ENCODE measurements at places on chromosomes 13 and 19.

- no peak for DNase-seq
- H3K27ac ChIP-seq = no peak overlapping the region
- H3K36me3 ChIP-seq = peaks cover 18% of the 10 kb centered on the region
- H3K27me3 ChIP-seq = peaks cover 23% of the 10 kb centered on the region
- peak overlapping the region; percentile 46 for H3K4me3 ChIP-seq
These were observed 846 bp downstream of the TGFBR3L start for GRCh38 chr19:7915250-7916102.

DNA sequence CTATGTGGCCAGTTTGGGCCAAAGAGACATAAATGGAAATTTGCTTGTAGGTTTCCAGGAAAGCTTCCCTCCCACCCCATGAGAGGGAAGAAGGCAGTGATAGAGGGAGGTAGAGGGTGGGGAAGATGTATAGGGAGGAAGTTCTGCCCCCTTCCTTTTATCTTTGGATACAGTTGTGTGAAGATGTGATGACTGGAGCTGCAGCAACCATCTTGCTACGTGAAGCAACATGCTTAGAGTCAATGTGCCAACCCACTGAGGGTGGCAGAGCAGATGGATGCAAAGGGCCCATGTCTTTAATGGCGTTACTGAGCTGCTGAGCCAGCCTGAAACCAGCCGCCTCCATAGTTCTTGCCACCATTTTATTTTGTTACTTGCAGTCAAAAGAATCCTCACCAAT, 10.7 kb downstream of the VSIG10L start:
- no peak overlapping the region for H3K4me3 ChIP-seq
- peaks cover 2% of the 10 kb centered on the region for H3K36me3 ChIP-seq
- H3K27me3 ChIP-seq = peaks cover 29% of the 10 kb centered on the region
- peaks cover 5% of the 10 kb centered on the region for H3K4me1 ChIP-seq

- no peaks in the 10 kb centered on the region for H3K4me1 ChIP-seq
- peaks cover 16% of the 10 kb centered on the region for H3K27me3 ChIP-seq
- no peaks in the 10 kb centered on the region for H3K36me3 ChIP-seq
- no peak overlapping the region for H3K4me3 ChIP-seq
- no peak overlapping the region for H3K27ac ChIP-seq
- no peak for DNase-seq
These were observed 28.0 kb upstream of the SLC15A1 start for GRCh38 chr13:98780451-98780850.

- DNase-seq = no peak
- no peak overlapping the region for H3K4me3 ChIP-seq
- no peaks in the 10 kb centered on the region for H3K36me3 ChIP-seq
These were observed 268.7 kb downstream of the SHISA2 start for GRCh38 chr13:25783076-25783475.

DNA sequence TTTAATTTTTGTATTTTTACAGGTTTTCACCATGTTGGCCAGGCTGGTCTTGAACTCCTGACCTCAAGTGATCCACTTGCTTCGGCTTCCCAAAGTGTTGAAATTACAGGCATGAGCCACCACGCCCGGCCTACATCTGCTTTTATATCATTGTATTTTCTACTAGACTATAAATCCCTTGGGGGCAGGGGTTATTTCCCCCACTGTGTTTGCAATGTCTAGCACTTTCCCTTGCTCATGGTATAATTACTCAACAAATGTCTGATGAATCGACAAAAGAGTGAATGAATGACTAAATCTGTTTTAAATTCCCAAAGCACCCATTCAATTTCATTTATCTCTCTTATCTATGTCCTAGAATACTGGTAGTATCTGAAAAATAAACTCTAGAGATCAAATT, 244.5 kb upstream of the CSNK1A1L start:
- H3K4me3 ChIP-seq = no peak overlapping the region
- no peaks in the 10 kb centered on the region for H3K27me3 ChIP-seq
- no peak overlapping the region for H3K27ac ChIP-seq
- no peaks in the 10 kb centered on the region for H3K4me1 ChIP-seq
- H3K36me3 ChIP-seq = no peaks in the 10 kb centered on the region

DNA sequence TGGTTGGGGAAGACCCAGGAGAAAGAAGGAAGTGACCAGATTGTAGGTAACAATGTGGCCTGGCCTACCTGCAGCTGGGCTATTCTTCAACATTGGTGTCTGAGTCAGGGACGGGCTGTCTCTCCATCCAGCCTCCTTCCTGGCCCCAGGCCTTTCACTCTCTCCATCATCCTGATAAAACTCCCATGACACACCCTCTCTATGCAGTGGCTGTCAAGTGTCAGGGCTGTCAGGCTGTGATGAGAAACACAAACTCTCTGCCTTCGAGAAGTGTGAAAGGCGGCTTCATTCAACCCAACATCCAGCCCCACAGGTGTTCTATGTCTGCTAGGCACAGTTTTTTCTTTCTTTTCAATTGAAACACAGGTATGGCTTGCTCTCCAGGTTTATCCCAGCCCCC, 153.3 kb upstream of the VSTM2B start:
- no peak overlapping the region for H3K4me3 ChIP-seq
- peaks cover 18% of the 10 kb centered on the region for H3K27me3 ChIP-seq
- H3K36me3 ChIP-seq = no peaks in the 10 kb centered on the region
- DNase-seq = no peak
- H3K4me1 ChIP-seq = no peaks in the 10 kb centered on the region

DNA sequence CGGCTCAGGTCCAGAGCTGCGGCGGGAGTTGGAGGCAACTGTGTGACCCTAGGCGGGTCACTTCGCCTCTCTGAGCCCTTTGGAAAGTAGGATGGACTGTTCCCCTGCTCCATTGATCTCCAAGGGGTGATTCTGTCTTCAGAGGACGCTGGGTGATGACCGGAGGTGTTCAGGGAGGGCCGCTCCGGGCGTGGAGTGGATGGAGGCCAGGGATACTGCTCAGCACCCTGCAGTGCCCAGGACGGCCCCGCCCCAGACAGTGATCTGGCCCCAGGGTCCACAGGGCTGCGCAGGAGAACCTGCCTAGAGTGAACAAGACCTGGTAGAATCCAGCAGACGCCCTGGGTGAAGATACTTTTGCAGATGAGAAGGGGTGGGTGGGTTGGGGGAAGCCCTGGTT, 7.0 kb downstream of the NCLN start:
- H3K27ac ChIP-seq = no peak overlapping the region
- peaks cover 12% of the 10 kb centered on the region for H3K36me3 ChIP-seq
- DNase-seq = no peak
- no peaks in the 10 kb centered on the region for H3K27me3 ChIP-seq
- no peak overlapping the region for H3K4me3 ChIP-seq

GRCh38 chr19:13430790-13431582, 75.3 kb downstream of the CACNA1A start:
- peak; percentile 71 for DNase-seq
- H3K27ac ChIP-seq = no peak overlapping the region
- peaks cover 15% of the 10 kb centered on the region for H3K27me3 ChIP-seq
- no peaks in the 10 kb centered on the region for H3K36me3 ChIP-seq
- no peak overlapping the region for H3K4me3 ChIP-seq

- H3K4me1 ChIP-seq = peaks cover 29% of the 10 kb centered on the region
- DNase-seq = peak; percentile 64
- H3K27me3 ChIP-seq = no peaks in the 10 kb centered on the region
- peaks cover 2% of the 10 kb centered on the region for H3K36me3 ChIP-seq
- peak overlapping the region; percentile 68 for H3K4me3 ChIP-seq
These were observed 277.3 kb downstream of the FOXO1 start for GRCh38 chr13:40389081-40389641.

- H3K27ac ChIP-seq = no peak overlapping the region
- peaks cover 3% of the 10 kb centered on the region for H3K4me1 ChIP-seq
- H3K27me3 ChIP-seq = peaks cover 3% of the 10 kb centered on the region
These were observed 44.8 kb upstream of the FNDC3A start for GRCh38 chr13:48930918-48931317.

DNA sequence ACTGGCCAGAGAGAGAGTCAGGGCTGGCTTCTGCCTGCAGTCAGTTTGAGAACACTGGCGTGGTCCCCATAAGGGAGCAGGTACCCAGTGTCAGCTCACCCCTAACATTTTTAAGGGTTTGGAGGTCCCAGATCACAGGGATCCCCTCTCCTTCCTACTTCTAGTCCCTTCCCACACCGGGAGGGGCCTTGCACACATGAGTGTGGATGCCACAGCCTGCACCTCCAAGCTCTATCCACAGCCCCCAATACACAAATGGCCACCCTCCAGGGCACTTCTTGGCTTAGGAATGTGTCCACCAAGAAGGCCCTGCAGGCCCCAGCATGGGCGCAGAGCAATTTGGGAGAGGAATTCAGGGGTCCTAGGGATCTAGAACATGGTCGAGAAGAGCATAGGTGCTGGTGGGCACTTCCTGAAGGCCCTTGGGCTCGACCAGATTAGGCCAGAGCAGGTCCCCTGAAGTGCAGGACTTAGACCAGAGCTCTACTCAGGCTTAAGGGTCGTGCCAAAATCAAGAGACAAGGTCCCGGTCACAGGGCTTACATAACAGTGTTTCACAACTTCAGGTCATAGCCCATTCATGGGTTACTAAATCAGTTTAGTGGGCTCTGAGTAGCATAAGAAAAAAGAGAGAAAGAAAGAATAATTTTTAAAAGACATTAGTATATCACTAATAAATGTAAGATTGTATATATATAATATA, 16.0 kb downstream of the FXYD5 start:
- H3K4me1 ChIP-seq = peaks cover 48% of the 10 kb centered on the region
- no peaks in the 10 kb centered on the region for H3K27me3 ChIP-seq
- peak overlapping the region; percentile 84 for H3K27ac ChIP-seq
- no peak overlapping the region for H3K4me3 ChIP-seq
- H3K36me3 ChIP-seq = peaks cover 55% of the 10 kb centered on the region

DNA sequence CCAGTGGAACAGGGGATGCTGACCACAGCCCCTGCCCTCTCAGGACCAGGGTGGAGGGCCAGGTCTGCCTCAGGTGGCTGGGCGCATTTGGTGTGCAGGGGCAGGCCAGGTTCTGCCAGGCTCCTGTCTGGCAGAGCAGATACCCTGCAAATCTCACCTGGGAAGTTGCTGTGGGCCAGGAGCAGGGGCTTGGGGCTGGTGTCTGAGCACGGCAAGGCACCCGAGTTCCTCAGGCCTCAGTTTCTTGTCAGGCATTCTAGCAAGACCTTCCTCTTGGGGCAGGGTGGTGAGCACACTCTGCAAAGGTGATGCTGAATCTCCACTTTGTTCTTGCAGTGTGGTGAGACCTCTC, 1.1 kb downstream of the CRTC1 start:
- no peak overlapping the region for H3K27ac ChIP-seq
- DNase-seq = no peak
- peaks cover 17% of the 10 kb centered on the region for H3K4me1 ChIP-seq
- H3K36me3 ChIP-seq = no peaks in the 10 kb centered on the region
- H3K4me3 ChIP-seq = peak overlapping the region; percentile 50
- H3K27me3 ChIP-seq = no peaks in the 10 kb centered on the region

- H3K36me3 ChIP-seq = peaks cover 27% of the 10 kb centered on the region
- no peak for DNase-seq
- no peak overlapping the region for H3K27ac ChIP-seq
- H3K4me3 ChIP-seq = no peak overlapping the region
- H3K27me3 ChIP-seq = peaks cover 1% of the 10 kb centered on the region
These were observed 21.6 kb downstream of the VASP start for GRCh38 chr19:45528744-45529419.

DNA sequence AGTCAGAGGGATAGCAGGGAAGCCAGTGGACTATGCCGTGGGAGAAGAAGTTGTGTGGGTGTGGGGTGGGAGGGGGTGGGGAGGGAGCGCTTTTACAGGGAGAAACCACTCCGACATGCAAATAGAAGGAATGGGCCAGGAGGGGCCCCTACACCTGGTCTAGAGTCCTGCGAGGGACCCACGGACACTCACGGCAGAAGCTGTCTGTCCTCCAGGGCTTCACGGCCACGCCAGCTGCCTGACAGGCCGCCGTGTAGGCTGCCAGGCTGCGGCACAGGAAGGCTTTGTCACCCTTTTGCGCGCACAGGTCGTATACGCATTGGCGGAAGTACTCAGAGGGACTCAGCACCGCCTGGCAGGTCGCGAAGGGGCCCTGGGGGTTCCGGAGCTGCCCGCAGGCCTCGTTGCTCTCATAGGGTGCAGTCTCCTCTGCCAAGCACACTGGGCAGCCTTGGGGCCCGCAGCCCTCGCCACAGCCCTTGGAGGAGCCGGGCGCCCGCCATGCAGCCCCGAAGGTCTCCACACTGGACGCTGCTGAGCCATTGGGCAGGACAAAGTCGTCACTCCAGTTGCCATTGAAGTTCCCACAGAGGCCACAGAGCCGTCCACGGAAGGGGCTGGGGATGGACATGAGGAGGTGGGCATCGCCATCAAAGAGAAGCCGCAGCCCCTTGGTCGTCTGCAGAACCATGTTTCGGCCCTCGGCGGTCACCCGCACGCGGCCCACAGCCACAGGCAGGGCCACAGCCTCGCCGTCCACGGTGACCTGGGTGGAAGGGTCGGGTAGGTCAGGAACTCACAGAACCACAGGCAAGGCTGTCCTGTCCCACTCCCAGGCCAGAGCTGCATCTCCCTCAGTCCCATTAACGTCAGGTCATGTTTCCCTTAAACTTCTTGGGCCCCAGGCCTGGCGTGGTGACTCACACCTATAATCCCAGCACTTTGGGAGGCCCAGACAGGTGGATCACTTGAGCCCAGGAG, 26.0 kb upstream of the FBL start:
- no peak for DNase-seq
- no peak overlapping the region for H3K27ac ChIP-seq
- H3K36me3 ChIP-seq = no peaks in the 10 kb centered on the region
- H3K27me3 ChIP-seq = no peaks in the 10 kb centered on the region

- H3K36me3 ChIP-seq = no peaks in the 10 kb centered on the region
- peak; percentile 73 for DNase-seq
- peak overlapping the region; percentile 86 for H3K4me3 ChIP-seq
- peaks cover 1% of the 10 kb centered on the region for H3K27me3 ChIP-seq
- H3K27ac ChIP-seq = peak overlapping the region; percentile 92
- H3K4me1 ChIP-seq = peaks cover 15% of the 10 kb centered on the region
These were observed 5.8 kb upstream of the TLE2 start for GRCh38 chr19:3034656-3035541.

DNA sequence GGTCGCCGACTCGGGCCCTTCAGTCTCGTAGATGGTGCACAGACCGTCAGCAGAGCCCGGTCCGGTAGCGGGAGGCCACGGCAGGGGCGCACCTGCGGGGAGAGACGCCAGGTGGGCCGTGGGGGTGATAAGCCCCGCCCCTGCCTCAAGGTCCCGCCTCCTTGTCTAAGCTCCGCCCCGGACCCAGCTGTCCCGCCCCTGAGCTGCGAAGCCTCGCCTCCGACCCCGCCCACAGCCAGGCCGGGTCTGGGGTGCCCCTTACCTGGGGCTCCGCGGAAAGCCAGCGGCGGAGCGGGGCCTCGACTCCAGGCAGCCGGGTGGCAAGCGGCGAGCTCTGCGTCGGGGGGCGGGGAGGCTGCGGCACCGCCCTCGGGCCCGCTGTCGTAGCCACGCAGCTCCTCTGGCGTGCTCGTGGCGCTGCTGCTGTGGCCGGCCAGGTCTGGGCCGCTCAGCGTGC, 4.7 kb downstream of the PRR36 start:
- H3K4me3 ChIP-seq = peak overlapping the region; percentile 55
- H3K4me1 ChIP-seq = peaks cover 41% of the 10 kb centered on the region
- no peak overlapping the region for H3K27ac ChIP-seq
- H3K27me3 ChIP-seq = peaks cover 29% of the 10 kb centered on the region

GRCh38 chr13:72104656-72105180, 237.7 kb upstream of the DACH1 start:
- no peak for DNase-seq
- no peaks in the 10 kb centered on the region for H3K4me1 ChIP-seq
- no peaks in the 10 kb centered on the region for H3K27me3 ChIP-seq
- H3K27ac ChIP-seq = no peak overlapping the region
- no peaks in the 10 kb centered on the region for H3K36me3 ChIP-seq

- H3K27me3 ChIP-seq = peaks cover 18% of the 10 kb centered on the region
- DNase-seq = no peak
- peaks cover 6% of the 10 kb centered on the region for H3K4me1 ChIP-seq
These were observed 351.2 kb downstream of the DNAJC15 start for GRCh38 chr13:43374621-43375020.
